ENCODE measurements at places on chromosomes 1 and 21.

GRCh38 chr1:74468982-74469603 lies 43.3 kb downstream of the LRRC53 start:
- peak; percentile 35 for DNase-seq

DNA sequence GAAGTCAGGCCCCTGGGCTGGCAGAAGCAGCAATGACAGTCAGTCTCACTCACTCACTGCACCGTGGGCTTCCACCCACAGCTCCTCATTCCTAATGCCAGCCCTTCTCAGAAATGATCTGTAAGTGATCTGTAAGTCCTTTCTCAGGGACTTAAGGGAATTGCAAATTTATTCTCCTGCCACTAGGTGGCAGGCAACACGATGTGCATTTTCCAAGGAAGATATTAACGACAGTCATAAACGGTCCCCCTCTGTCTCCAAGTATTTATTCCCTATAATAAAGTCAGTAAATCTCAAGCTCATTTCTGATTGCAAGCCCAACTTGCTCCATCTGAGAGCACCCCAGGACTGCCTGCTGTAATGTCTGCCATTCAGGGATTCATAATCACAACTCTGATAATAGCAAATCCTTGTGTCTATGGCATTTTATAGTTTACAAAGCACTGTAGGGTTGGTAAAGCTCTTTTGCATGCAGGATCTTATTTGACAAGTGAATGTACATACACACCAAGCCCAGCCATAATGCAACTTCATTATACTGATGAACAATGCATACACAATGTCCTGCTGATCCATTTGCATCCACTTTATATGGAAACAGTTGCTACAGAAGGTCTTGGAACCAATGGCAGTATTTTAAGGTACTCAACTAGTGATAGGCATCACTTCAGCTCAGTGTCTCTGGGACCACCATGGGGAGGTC lies 380.5 kb upstream of the CAMK1G start:
- peak; percentile 49 for DNase-seq

DNA sequence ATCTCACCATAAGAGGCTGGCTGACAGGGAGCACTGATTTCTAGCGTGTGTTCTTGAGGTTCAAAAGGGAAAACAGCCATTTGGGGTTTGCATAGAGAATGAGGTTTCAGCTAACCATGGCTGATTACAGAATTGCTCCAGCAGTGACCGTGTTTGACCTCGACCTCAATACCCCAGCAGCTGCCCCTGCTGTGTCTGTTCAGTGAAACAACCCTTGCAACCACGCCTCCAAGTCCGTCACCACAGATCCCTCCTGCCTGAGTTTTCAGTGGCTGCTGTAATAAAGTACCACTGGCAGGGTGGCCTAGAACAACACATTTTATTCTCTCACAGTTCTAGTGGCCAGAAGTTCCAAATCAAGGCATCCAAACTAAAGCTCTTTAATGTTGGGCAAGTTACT lies 147.7 kb downstream of the HUNK start:
- DNase-seq = no peak

GRCh38 chr1:165463978-165464377 lies 19.1 kb upstream of the RXRG start:
- no peak for DNase-seq

- DNase-seq = no peak
Measured at GRCh38 chr21:27569831-27570230, 602.9 kb upstream of the ADAMTS5 start.

GRCh38 chr1:5053744-5054143 lies 399.3 kb downstream of the AJAP1 start:
- DNase-seq = no peak

DNA sequence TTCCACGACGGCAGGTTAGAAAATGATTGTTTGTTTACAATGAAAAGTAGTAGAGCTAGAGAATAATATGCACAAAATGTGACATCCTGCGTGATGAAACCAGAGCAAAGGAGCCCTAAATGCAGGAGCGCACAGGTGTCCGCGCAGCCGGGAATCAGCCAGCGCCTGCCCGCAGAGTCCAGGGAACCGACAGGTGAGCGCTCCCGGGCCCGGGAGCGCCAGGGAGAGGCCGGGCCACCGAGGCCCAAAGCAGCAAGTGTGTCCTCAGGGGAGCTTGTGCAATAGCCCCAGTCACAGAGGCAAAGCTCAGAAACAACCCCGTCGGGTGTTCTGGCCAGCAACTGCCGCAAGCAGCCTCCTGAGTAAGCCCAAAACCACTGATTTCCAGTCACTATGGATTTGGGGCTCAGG lies 789 bp upstream of the GALE start:
- DNase-seq = no peak

GRCh38 chr1:204799630-204800029 lies 71.0 kb upstream of the NFASC start:
- DNase-seq = no peak

DNA sequence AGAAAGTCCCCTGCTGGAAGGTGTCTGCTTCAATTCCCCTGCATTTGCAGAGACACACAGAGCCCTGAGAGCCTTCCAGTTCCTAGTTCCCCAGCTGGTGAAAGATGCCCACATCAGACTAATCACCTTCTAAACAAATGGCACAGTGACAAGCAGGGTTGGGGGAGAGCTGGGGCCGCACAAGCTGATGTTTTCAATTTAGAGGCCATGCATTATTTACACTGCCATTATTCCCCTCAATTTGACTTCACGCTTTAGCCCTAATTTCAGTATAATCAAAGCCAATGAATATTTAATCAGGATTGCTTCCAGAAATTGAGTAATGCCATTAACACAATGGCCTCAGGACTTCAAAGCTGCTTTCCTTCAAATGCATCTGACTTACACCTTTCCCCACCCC lies 81.5 kb downstream of the BEND5 start:
- no peak for DNase-seq

- no peak for DNase-seq
Measured at GRCh38 chr1:81484284-81484683, 316.4 kb upstream of the ADGRL2 start.

DNA sequence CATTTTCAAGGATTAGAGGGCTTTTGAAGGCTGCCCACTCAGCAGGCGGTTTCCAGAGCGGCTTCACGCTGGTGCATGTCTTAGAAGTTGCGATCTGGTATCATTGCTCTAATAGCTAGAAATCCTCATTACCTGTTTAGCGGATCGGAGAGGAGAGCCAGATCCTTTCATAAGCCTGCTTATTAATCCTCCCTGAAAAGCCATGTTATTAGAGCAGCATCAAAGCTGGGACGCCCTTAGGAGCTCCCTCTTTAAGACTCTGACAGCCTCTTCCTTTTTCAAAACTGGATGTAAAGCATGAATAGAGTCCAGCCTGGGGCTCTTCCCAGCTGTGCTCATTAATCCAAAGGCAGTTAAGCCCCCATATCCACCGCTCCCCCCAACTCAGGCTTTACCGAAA lies 13.9 kb upstream of the CTSE start:
- no peak for DNase-seq

DNA sequence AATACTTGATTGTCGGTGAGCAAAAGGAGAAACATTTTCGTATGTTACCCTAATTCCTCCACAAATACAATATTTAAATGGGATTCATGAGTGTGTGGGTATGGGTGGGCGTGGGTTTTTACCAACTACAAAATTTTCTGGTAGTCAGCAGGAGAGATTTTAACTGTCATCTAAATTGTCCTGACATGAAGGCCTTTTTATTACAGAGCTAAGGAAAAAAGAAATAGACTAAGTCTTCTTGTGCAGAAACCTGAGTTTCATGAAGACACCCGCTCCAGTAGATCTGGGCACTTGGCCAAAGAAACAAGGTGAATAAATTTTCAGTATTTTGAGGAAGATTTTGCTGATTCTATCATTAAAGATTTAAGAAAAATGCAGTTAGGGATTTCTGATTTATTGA lies 752 bp downstream of the RGS18 start:
- no peak for DNase-seq

- no peak for DNase-seq
Measured at GRCh38 chr1:36606641-36607262, 124.0 kb upstream of the CSF3R start.

- DNase-seq = no peak
Measured at GRCh38 chr1:235918032-235918431, 51.3 kb upstream of the LYST start.

GRCh38 chr1:184843732-184844495 lies 89.3 kb upstream of the EDEM3 start:
- no peak for DNase-seq

- DNase-seq = no peak
Measured at GRCh38 chr21:42698733-42699132, 45.3 kb downstream of the PDE9A start.

GRCh38 chr1:22489823-22490222 lies 38.2 kb downstream of the ZBTB40 start:
- DNase-seq = no peak

DNA sequence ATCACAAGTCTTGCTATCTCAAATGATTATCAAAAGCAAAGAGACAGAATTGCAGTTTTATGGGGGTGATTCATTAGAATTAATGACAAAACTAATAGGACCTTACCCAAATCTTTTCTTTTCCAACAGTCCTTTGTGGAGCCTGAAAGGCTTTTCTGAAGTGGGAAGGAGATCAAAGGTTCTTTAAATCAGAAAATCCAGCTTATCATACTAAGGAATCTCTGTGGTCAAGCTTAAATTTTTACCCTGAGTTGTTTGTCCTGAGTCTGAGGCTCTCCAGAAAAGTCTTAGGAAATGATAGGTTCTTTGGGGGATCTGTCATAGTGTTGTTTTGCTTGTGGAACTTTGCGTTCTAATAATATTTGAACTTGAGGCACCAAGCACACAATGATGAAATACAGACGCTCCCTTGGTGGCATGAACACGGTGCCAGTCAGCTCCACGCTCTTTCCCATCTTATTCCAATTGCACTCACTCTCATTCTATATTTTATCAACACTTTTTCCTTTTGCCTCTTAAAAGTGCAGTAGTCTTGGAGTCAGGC lies 38.0 kb upstream of the COL24A1 start:
- no peak for DNase-seq

GRCh38 chr21:27511233-27511632 lies 544.3 kb upstream of the ADAMTS5 start:
- DNase-seq = no peak

GRCh38 chr21:43985690-43986251 lies 26.3 kb upstream of the TRAPPC10 start:
- no peak for DNase-seq

GRCh38 chr1:156627313-156627880 lies 8.2 kb downstream of the HAPLN2 start:
- no peak for DNase-seq

GRCh38 chr1:93506126-93506525 lies 58.2 kb downstream of the FNBP1L start:
- DNase-seq = no peak

GRCh38 chr1:115112496-115113375 lies 23.4 kb upstream of the TSPAN2 start:
- peak; percentile 30 for DNase-seq

GRCh38 chr1:41418857-41419583 lies 57.8 kb downstream of the FOXO6 start:
- peak; percentile 84 for DNase-seq

GRCh38 chr1:29861922-29862321 lies 625.6 kb downstream of the PTPRU start:
- DNase-seq = no peak

- DNase-seq = no peak
Measured at GRCh38 chr1:36239941-36240637, 15.8 kb downstream of the THRAP3 start.

DNA sequence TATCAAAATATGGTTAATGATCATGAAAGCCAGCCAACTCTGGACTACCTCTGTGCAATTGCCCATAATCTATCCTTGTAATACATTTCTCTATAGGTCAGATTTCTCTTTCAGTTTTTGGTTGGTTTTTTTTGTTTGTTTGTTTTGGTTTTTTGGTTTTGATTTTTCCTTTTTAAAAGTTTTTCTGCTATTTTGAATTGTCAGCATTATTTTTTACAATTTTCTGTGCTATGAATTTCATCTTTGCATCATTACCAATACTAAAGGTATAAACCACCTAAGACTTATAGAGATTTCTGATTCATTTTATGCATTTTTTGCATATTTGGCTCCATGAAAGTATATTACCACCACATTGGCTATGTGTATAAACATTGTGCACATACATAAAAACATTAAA lies 799.6 kb downstream of the ADGRL2 start:
- DNase-seq = no peak

DNA sequence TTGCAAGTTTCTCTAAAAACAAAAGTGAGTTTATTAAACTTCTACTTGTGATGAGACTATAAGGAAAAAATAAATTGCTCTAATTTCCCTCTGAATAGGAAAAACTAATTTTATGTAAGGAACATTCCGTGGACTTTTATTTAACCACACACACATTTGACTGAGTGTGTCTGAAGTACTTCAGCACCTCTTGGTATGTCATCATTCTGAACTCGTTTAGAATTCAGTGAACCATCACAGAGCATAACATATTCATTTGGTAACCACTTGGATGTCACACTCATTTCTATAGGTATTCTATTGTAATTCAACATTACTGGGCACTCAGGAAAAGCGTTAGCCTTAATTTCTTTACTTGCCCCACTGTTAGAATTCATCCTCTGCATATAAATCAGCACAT lies 79.1 kb downstream of the RGS21 start:
- no peak for DNase-seq

- no peak for DNase-seq
Measured at GRCh38 chr1:117611121-117611601, 5.3 kb downstream of the TENT5C start.

DNA sequence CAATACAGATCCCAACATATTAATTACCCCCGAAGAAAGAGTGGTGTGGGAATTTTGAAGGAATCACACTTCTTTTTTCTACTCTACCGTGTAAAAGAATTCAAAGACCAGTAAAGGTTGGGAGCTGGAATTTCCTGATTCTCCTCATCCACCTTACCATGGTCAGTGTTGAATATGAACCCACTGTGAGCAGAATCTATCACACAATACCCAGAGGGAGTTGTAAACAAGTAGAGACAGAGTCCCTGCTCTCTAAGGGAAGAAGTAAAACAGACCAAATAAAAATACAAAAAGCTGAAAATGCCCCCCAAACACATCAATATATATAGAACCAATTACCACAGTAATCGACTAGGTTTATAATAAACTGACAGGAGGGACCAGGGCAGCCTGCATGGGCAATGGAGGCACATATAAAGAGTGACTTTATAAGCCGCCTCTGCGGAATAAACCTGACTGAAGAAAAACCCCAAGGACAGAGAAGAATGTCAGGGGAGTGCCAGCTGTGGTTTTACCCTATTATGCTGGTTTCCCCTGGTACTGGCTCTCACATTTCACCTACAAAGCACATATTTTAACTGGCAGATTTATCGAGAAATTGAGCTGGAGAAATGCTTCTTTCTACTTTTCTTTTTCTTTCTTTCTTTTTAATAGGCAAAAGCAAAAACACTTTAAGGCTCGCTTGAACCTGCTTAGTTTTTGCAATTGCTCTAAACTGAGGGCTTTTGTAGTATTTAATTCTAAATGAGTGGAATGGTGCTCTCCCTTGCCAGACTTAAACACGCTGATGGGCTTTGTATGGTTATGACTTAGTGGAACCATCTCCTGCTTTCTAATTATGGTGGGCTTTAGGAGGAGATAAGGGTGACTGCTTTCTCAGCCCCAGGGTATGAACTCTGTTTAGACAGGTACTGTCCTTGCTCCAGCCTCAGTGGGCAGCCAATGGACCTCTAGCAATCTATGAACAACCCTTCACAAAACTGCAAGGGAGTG lies 244.8 kb downstream of the ASTN1 start:
- no peak for DNase-seq

Data from muscle of arm (tissue), 14 donors.